ENCODE measurements at places on chromosomes 6 and 20. TPM values are rescaled to one million over a fixed set of nuclear protein-coding genes. Genes with fewer than 3 reads are reported as not detected.

The CCR6 gene
- total RNA-seq: not detected

The CD109 gene
- 3.3 TPM for total RNA-seq

The SSTR4 gene
- not detected for total RNA-seq

- H3K36me3 ChIP-seq: no peaks in the 10 kb centered on the region
- H3K4me3 ChIP-seq: no peak overlapping the region
- no peaks in the 10 kb centered on the region for H3K27me3 ChIP-seq
- H3K27ac ChIP-seq: no peak overlapping the region
- no peaks in the 10 kb centered on the region for H3K4me1 ChIP-seq
Measured at GRCh38 chr6:113873043-113873667, 16.0 kb downstream of the MARCKS start.

GRCh38 chr6:169589699-169590257 is 112.1 kb downstream of the WDR27 start:
- H3K4me1 ChIP-seq: no peaks in the 10 kb centered on the region
- H3K4me3 ChIP-seq: no peak overlapping the region
- DNase-seq: no peak
- peaks cover 18% of the 10 kb centered on the region for H3K36me3 ChIP-seq

GRCh38 chr6:98824902-98825599 is 9.3 kb upstream of the POU3F2 start:
- peaks cover 48% of the 10 kb centered on the region for H3K27me3 ChIP-seq
- H3K4me1 ChIP-seq: no peaks in the 10 kb centered on the region
- peak; percentile 71 for DNase-seq
- H3K36me3 ChIP-seq: no peaks in the 10 kb centered on the region
- peak overlapping the region; percentile 65 for H3K4me3 ChIP-seq

All from H9 (cell line).